T-helper 17 cell (primary cell): ENCODE measurements at places on chromosomes 7 and 10.

DNA sequence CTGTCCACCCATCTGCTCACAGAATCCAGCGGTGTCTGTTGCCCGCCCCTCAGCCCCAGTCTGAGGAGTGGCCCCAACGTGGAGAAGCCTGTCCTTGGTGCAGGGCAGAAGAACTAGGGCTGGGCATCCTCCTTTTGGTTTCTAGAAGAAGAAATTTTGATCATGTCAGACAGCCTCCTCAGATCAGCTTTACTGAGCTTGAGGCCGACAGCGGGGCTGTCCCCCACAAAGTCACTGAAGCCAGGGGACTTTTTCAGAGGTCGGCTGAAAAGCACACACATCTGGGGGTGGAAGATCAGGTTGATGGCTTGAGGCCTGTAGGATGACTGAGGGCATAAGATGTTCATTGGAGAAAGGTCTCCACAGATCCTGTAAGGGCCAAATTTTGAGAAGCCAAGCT is 767.9 kb downstream of the GRID1 start:
- no peak for DNase-seq

DNA sequence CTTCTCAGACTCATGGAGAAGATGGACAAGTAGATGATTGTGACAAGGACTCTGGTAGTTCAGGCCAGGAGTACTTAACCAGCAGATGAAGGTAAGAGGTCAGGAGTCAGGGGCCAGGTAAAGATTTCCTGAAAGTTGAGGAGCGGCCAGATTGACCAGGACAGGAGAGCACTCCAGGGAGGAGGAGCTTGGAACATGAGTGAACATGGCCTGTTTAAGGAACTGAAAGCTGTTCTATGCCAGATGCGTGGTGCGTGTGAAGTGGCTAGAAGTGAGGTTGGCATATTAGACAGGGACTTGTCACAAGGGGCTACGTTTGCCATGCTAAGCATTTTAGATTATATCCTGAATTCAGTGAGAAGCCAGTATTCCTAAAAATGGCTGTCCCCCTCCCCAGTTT is 157.2 kb downstream of the WNT2 start:
- no peak for DNase-seq

DNA sequence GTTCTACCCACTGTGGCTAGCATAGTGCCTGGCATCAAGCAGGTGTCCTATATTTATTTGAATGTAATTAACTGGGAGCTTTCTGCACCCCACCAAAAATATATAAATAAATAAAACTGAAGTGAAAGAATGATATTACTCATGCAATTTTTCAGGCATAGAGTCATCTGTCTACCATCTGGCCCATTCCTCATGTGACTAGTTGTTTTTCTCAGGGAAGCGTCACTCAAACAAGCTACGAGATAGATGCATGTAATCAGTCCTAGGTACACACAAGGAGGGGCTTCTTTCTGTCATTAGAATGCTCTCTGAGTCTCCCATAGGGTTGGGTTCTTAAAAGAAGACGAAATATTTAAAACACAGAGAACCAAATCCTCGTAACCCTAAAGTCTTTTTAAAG is 255.5 kb upstream of the KMT2E start:
- no peak for DNase-seq

- no peak for DNase-seq
Observed at GRCh38 chr7:151550656-151551286, 31.1 kb upstream of the RHEB start.

- DNase-seq = no peak
Observed at GRCh38 chr10:80289451-80290287, at the start of gene MAT1A. Gene MAT1A, minus strand, starts transcription at chr10:80289658. Its CDS starts 235 bp downstream, at chr10:80289423.

- DNase-seq = no peak
Observed at GRCh38 chr10:112985690-112986543, 35.9 kb downstream of the TCF7L2 start.

- DNase-seq = no peak
Observed at GRCh38 chr7:111080495-111081105, 10.3 kb upstream of the LRRN3 start.

DNA sequence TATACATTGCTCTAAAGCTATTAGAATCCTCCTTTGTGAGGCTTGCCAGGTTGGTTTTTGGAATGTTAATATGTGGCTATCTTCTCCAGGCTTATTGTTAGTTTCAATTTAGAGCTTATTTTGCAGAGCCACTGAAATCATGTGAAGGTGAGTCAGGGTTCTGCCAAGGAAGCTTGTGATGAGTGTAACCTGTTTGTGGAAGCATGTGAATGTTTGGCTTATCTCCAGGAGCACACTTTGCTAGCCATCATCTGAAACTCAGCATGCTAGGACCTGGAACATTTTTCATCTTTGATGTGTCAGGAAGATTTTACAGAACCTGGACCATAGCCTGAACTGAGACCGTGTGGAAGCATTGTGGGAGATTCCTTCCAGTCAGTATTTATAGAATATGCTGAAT is 197.3 kb downstream of the PPP1R9A start:
- DNase-seq = no peak

DNA sequence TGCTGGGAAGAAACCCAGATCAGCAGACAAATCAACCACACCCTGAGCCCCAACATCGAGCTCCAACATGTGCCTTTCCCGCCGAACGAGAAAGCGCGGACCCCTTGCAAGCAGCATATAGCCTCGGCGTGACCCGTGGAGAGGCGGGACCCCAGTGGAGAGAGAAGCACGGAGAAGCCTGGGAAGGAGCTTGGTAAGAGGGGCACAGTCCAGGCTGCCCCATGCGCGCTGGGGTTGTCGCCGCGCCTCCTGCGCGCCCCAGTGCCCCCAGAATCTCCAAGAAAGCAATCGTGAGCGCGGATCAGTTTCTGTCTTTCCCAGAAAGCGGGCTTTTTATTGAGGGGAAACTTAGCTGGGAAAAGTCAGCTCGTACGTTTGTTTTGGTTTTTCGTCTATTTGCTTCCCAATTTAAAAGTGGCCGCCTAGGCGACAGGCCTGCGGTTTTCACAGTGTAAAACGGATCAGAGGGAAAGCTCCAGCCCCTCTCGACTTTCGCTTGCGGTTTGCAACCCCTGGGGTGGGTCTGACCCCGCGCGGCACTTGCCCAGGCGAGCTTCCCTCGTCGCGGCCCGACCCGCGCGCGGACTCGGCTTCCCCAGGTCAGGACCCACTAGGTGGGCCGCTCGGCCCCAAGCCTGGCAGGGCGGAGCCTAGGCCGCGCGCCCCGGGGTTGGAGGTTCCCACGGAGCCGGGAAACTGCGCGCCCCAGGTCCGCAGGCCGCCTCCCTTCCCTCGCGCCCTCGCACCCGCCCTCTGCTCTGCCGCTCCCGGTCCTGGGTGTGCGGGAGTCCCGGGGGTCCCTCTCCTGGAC is 31.1 kb downstream of the SKIDA1 start:
- DNase-seq = no peak

DNA sequence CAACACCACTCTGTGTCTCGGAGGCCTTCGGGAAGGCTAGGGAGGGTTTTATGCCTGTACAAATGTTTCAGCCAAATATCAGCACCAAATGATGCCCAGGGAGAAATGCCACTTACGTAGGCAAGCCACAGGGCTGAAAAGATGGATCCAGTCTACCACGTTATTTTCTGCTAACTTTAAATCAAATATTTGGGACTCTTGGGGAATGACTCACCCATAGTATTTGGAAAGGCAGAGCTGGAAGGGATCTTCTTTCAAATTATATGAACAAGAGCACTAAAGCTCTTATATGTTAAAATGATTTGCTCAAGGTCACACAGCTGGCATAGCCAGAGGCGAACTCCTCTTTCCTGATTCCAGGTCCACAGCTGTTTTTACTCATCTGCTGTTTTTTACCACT is 591.4 kb downstream of the SORCS1 start:
- DNase-seq = no peak

DNA sequence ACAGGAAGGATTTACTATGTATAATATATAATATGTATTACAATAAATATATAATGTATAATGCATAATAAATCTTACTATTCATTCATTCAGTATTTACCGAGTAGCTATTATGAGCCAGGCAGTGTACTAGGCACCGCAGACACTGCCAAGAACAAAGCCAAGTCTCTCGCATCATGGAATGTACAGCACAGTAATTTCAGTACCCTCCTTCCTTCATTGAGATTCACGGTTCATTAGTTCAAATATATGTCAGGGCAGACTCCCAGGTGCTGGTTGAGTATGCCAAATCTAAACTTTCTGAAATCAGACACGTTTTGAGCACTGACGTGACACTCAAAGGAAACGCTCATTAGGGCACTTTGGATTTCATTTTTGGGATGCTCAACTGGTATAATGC is 9.1 kb downstream of the USP6NL start:
- no peak for DNase-seq

DNA sequence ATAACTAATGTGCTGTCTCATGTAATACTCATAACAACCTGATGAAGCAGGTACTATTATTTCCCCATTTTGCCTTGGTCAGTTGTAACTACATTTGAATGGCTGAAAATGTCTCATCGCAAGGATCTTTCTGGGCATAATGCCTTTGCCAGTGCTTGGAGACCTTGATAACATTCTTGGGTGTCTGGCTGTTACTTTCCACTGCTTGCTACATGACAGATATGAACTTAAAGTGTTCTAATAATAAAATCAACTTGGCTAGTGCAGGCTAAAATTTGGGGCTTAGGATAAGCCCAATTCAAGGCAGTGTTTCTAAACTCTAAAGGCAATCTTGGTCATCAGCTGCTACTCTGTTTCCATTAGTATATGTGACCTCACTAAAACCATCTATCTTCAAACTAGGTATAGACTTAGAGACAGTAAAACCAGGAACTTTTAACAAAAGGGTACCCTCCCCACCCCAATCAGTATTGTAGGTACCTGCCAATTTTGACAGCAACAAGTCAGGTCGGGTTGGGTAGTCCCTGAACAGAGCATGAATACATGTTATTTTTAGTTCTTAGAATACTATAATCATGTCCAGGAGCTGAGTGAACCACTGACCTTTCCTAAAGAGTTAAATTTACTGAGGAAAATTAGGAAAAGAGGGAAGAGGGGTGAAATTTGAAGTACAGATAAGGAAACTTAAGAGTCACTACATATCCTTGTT is 68.2 kb upstream of the AHR start:
- DNase-seq = no peak

- no peak for DNase-seq
Observed at GRCh38 chr10:73819081-73819480, 7.7 kb upstream of the NDST2 start.

DNA sequence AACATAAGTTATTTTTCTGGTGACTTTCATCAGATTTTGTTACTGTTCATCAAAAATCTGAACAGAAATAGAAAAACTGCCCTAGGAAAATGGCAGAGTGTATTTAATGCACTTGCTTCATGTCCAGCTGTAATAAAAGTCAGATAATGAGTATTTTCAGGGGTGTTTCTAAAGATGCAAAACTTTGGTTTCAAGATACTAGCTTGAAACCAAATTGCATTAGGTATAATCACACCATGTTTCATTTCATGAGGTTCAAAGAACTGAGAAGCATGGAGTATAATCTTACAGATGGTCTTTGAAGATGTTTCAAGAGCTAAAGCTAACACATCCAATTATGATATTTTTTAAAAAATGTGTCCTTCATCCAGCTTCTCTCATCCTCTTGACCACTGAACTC is 128.9 kb downstream of the NRCAM start:
- no peak for DNase-seq

DNA sequence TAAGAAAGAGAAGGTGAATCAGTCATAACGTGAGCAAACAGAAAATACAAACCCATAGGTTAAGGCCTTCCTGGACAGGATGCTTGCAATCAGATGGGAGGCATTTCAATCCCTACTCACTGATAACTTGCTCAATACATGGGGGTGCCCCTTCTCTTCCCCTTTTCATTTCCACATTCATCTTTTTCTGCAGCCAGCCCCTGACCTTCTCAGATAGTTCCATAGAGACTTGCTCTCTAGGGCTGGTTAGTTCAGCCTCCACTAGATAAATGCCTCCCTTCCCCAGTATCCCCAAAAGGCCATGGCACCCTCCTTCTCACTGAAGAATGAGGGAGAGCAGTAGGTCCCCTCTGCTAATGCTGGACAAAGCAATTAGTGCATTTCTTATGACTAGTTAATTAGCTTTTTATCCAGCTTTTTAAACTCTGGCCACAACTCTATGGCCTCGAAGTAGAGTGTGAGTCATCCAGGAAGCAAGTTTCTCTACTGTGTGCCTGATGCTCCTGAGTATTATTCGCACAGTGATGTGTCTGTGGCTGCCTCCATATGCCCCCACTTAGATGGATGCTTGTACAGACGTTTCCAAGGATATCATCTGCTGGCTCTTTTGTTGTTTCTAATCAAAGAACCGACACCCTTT is 12.7 kb downstream of the CHN2 start:
- DNase-seq = no peak

- DNase-seq = no peak
Observed at GRCh38 chr10:26700884-26701630, 3.6 kb downstream of the PDSS1 start.

DNA sequence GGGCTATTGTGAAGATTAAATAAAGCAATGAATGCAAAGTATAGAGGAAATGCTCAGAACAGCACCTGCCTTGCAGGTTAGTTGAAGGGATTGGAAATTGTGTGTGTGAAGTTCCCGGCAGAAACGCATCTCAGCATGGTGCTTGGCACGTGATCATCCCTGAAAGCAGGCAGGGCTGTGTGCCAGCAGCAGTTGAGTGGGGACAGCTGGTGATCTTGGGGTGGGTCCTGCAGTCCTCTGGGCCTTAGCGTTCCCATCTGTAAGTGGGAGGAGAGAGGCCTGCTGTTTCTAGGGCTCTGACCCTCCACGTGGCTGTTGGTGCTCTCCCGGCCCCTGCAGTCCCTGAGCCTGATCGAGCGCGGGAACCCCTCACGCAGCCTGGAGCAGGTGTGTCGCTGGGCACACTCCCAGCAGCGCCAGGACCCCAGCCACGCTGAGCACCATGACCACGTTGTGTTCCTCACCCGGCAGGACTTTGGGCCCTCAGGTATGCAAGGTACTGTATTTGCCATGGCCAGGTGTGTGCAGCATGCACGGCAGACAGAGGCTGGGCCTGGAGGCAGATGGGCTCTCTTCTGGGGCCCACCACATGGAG is 55.3 kb downstream of the TBATA start:
- DNase-seq = no peak

GRCh38 chr10:61278556-61278955 is 174.6 kb downstream of the TMEM26 start:
- no peak for DNase-seq

- no peak for DNase-seq
Observed at GRCh38 chr7:42552227-42552626, 315.2 kb upstream of the GLI3 start.

GRCh38 chr7:130703851-130704250 is 17.5 kb upstream of the TSGA13 start:
- DNase-seq = no peak

- DNase-seq = no peak
Observed at GRCh38 chr7:74230446-74231231, 20.8 kb downstream of the LAT2 start.

GRCh38 chr7:11434366-11434765 is 397.6 kb downstream of the THSD7A start:
- no peak for DNase-seq

- no peak for DNase-seq
Observed at GRCh38 chr7:1807821-1808600, 137.9 kb downstream of the ELFN1 start.
